ENCODE measurements at places on chromosomes 11 and 22.

DNA sequence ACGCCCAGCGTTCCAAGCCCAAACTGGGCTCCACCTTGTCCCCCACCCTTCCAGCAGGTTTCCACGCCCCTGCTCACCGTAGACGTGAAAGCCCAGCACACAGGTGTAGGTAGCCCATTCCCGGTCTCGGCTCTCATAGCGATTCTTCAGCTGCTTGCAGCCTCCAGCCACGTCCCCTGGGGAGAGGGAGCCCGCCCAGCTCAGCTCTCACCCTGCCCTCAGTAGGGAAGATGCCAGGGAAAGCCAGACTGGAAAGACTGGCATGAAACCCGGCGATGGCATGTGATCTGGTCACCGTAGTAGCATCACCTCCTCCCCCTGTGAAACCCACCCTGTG lies 1.4 kb upstream of the MTA2 start:
- DNase-seq: no peak

GRCh38 chr22:50012211-50013181 lies at the start of gene IL17REL:
Gene IL17REL, minus strand, starts transcription at chr22:50012765. Its CDS starts 119 bp downstream, at chr22:50012646.
- no peak for DNase-seq

DNA sequence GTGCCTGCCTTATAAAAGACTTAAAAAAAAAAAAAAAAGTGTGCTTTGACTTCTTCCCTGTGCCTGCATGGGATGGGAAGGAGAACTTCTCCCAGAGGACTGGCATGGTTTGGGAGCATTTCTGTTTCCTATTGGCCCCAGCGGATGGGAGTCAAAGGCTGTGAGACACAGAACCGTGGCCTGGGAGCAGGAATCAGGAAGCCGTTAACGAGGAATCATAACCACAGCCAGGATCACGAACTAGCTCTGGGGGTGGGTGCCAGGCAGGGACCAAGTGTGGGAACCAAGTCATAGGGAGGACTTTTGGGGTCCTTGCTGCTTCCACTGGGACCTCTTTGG lies 526 bp downstream of the C1QTNF6 start:
- DNase-seq: no peak

- DNase-seq: no peak
Observed at GRCh38 chr11:130834886-130835285, 81.4 kb downstream of the SNX19 start.

- DNase-seq: no peak
Observed at GRCh38 chr11:73204711-73205121, 13.4 kb upstream of the P2RY2 start.

GRCh38 chr11:68383976-68384501 lies 71.6 kb downstream of the LRP5 start:
- peak; percentile 24 for DNase-seq

- no peak for DNase-seq
Observed at GRCh38 chr11:72642043-72642883, 32.0 kb downstream of the PDE2A start.

DNA sequence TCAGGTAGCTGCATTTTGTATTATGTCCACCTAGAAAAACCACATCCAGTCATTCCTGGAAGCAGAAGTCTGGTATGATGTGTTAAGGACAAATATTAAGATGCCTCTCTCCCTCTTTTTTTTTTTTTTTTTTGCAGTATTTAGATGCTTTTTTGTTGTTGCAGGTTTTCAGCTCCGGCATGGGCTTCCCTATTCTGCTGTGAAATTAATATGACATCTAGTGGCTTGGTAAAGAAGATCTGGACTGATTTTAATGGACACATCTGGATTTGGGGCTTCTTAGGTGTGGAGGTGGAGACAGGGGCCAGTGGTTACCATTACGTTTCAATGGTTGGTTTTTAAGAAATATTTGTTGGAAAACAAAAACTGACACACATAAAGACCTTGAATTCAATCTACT lies 47.5 kb upstream of the RASSF10 start:
- DNase-seq: peak; percentile 45

DNA sequence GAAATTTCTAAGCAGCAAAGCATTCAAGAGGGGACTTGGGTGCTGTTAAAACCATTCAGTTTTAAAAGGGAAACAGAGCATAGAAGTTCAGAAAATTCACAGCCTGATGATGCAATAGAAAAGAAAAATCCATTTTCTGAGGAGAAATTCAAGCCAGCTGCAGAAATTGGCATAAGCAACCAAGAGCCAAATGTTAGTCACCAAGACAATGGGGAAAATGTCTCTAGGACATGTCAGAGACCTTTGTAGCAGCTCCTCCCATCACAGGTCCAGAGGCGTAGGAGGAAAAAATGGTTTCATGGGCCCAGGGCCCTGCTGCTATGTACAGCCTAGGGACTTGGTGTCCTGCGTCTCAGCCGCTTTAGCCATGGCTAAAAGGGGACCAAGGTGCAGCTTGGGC lies 5.5 kb upstream of the IRAG1 start:
- DNase-seq: no peak

Data from NCI-H2081 (cell line).